ENCODE measurements at places on chromosomes 4 and X. TPM values are rescaled to one million over a fixed set of nuclear protein-coding genes. Genes with fewer than 3 reads are reported as not detected.

CLDN22 gene
- not detected for total RNA-seq

DNA sequence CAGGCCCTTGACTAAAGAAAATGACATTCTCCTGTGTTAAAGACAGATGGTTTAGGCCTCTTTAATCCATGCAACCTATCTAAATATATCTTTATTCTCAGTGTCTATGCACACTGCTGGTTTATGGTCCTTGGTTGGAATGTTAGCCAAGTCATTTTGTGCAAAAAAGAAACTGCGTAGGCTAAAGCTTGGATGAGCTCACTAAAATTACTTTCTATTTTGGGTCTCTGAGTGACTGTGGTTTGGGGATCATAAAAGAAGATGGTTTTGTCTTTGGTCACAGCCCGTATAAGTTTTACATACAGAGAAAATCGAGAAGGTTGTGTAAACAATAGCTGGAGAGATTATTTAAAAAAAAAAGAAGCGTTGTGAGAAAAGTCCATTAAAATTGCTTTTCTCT, 443.6 kb downstream of the UBE2NL start:
- no peak for DNase-seq

- no peak for DNase-seq
Measured at GRCh38 chrX:110317061-110317819, 645 bp downstream of the AMMECR1 start.

TAF7L gene
- 1.7 TPM for total RNA-seq

ATP2B3 gene
- not detected for total RNA-seq

- DNase-seq = no peak
Measured at GRCh38 chr4:54712206-54712605, 54.4 kb downstream of the KIT start.

Measured in glomerular endothelial cell (primary cell).